Renal cortical epithelial cell (primary cell): ENCODE measurements at places on chromosomes 12 and 14.

DNA sequence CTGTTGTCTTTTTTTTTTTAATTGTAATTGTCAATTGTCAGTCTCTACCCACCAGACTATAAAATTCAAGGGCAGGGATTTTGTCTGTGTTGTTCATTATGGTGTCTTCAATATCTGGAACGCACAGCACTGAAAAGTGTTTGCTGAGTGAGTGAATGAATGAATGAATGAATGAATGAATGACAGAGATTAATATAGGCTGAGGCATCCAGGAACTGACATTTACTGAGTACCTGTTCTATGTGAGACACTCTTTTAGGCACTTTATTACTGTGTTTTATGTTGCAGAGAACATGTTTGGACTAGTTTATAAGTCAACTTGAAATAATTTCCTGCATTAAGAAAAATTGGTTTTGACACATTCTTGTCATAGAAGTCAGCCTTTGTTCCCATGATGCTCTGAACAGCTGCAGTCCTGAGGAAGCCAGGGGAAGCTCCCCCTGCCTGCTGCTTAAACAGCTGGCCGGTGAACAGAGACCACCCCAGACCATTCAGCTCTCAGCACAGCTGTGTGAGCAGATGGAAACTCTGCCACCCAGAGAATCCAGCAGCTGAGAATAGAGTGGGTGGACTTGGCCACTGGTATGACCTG is 160.7 kb upstream of the CCND2 start:
- no peak for DNase-seq

DNA sequence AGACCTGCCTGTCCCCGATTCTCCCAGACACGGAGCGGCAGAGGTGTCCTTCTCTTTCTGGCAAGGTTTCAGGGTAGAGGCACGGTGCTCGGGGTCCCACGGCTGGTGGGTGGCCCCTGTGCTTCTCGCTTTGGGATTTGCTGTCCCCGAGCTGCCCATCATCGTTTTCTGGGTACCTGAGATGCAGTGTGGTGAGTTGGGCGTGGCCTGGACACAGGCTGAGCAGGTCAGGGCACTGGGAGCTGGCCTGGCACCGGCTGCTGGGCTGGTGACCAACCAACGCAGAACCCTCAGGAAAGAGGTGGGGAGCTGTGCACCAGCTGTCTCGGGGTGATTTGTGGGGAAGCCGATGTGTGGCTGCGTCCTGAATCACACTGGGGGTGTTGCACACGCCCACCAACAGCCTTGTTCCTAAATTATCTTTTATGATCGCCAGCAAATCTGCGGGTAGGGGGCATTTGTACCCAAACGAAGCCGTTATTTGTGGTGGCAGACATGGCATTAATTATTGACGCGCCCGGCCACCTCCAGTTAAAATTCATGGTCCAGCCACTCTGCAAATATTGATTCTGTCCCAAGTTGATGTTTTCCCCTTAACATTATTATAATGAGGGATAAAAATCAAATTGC is 61.0 kb downstream of the KIF26A start:
- DNase-seq = no peak

DNA sequence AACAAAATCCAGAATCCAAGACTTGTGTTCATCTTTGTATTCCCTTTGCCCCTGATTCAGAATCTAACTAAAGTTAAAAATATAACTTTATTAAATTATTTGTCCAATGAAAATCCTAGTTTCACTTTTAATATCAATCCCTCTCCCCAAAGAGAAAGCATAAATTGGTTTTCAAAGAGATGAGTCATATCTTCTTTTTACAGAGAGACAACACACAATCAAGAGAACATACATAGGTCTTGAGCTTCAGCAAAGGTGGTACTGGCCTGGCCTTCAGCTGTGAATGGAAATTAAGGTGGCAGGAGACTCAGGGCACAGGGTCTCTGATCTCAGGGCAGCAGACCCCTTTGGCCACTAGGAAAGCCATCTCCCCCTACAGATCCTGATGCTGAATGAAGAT is 4.3 kb upstream of the ASCL1 start:
- DNase-seq = no peak

DNA sequence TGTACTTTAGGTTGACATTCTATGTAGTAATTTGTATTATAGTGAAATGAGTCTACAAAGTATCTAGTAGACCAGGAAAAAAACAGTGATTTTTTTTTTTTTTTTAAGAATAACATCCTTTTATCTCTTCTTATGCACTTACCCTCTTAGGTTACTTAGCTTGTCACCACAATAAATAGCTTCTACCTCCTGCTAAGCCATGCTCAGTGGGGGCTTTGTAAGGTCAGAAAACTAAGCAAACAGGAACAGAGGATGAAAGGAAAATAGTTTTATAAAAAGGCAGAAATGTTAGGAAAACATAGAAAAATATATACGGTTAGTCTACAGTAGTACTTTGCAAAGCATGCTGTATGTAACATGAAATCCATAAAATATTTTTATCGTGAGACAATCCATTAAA is 385.3 kb upstream of the ATXN7L3B start:
- no peak for DNase-seq

- DNase-seq = peak; percentile 60
Measured at GRCh38 chr12:10140001-10140400, 10.0 kb upstream of the CLEC7A start.

DNA sequence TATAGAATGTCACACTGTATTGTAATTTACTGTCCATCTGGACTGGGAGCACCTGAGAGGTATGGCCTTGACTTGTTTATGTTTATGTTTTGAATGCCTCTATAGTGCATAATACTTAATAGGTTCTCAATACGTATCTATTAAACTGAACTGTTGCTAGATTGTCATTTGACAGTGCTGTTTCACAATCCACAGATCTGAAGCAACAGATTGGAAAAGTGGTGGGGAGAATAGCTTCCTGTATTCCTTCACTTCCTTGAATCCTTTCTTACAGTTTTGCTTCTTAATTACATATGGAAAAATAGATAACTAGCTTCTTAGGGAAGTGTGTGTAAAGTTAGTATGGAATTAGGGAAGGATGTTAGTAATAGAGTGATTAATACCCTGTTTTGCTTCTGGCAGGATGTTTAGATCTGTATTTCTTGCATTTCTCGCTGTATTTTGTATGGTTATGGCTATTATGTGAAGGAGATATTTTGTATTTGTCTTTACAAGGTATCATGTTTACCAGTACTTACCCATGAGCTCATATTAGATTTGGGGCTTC is 4.5 kb downstream of the CNOT2 start:
- no peak for DNase-seq
